Kasumi-1 (cell line): ENCODE measurements at places on chromosomes 3 and 15.
A peak's percentile ranks its signal among the peaks of the same experiment; 100 is the strongest.

DNA sequence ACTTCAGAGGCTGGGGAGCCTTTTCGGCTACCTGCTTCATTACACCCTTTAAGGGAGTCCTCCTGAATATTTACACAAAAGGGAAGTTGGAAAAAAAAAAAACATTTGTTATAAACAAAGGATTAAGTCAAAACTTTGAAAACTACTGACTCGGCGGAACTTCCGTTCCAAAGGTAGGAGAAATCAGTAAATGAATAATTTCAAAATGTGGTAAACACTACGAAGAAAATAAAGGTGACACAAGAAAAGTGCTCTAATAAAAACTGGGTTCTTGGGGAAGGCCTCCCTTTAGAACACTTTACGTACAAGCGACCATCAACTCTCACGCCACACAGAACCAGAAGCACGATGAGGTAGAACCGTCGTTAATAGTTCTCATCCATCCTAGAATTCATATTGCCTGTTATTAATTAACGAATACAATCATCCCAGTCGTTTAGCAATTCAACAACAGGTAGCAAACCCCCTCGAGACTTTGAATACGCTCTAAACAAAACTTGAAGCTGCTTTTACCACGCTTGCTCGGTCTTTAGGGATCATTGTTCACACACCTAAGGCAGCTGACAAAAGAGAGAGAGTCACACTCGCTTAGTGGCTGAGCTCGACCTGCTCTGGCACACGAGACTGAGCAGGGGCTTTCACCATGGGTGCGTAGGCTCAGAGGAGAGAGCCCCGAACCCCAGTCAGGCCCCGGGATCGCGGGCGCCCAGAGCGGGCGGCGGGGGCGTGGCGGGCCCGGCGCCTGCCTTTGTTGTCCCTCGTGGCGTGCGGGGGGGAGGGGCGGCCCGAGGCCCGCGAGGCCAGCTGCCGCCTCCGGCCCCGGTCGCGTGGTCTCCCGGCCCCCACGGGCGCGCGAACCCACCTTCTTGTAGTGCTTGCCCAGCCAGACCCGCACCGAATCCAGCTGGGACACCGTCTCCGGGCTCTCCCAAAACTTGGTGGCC is 680 bp downstream of the SMARCC1 start:
- peak; percentile 52 for DNase-seq

- no peak for DNase-seq
Measured at GRCh38 chr3:19596408-19596807, 337.6 kb downstream of the EFHB start.

- no peak for DNase-seq
Measured at GRCh38 chr3:72739531-72740466, 108.4 kb downstream of the SHQ1 start.

GRCh38 chr3:180626844-180627243 is 24.9 kb downstream of the TTC14 start:
- no peak for DNase-seq

DNA sequence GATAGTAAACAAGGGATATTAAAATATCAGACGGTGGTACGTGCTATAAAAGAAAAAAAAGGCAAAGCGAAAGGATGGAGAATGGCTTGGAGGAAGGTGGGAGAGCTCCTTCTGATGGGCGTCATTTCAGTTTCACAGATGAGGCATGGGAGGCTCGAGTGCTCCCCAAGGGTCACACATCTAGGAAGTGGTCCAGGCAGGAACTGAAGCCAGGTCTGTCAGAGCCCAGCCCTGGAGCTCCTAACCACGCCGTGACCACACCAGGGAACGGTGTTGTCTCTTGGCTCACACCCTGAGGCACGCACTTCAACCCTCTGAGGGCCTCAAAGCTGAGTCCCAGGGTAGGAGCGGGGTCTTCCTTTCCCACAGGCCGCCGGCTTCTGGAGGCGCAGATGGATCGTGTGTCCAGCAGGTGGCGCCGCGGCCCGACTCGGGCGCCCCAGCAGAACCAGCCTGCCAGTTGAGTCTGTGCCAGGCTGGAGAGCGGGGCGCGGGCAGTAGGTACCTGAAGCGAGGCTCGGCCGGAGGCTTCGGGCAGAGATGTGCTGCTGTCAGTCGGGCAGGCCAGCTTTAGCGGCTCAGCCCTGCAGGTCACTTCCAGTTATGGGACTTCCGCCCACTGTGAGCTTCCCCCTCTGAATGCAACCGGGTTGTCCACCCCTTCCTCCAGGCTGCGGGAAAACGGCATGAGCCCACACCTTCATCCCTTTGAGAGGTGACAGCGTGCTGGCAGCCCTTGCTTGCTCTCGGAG is 68.1 kb downstream of the SLC6A1 start:
- DNase-seq, result peak; percentile 52

- no peak for DNase-seq
Measured at GRCh38 chr3:123605789-123606234, 21.0 kb upstream of the HACD2 start.

DNA sequence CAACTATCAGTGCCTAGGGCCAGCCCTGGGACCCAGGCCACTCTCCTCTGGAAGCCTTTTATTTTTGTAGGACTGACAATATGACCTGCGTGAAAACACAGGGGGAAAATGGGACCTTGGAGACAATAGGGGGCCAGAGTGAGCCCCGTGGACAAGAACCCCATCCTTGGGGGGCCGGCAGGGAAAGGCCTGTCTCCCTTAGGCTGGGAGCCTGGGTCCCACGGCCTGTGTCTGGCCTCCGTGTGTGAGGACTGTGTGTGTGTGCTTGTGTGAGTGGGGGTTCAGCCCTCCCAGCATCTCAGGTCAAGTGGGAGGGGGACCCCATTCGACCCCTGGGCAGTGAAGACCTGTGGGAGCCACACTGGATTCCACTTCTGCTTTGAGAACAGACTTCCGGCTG is 53.3 kb downstream of the EXOG start:
- no peak for DNase-seq

- no peak for DNase-seq
Measured at GRCh38 chr3:4908433-4909156, 70.6 kb upstream of the BHLHE40 start.

- DNase-seq, result no peak
Measured at GRCh38 chr3:45914362-45915058, 28.2 kb downstream of the CCR9 start.

DNA sequence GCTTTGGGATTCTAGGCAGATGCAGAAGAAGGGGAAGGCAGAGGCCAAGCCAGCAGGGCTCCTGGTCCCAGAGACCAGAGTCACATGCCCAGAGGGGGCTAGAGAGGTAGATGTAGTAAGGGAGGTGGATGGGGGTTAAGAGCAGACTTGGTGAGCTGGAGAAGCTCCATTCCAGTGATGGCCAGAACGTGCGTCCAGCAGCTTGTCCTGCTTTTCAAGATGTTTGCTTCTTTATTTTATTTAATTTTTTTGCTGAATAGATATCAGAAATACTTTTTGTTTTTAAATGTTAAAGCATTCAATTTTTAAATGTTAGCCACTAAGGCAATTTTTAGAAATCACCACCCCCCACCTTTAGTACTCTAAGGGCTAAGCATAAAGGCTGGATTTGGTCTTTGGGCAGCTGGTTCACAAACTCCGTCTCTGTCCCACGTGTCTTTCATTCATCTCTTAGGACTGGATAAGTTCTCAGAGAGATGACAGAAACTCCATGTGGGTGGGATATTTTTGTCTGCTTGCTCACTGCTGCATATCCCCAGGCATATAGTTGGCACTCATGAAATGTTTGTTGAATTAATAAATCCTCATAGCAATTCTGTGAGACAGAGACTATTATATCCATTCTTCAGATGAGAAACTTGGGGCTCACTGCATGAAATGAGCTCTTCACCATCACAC is 6.7 kb downstream of the COLQ start:
- no peak for DNase-seq

- no peak for DNase-seq
Measured at GRCh38 chr3:27302891-27303290, 66.3 kb downstream of the NEK10 start.

DNA sequence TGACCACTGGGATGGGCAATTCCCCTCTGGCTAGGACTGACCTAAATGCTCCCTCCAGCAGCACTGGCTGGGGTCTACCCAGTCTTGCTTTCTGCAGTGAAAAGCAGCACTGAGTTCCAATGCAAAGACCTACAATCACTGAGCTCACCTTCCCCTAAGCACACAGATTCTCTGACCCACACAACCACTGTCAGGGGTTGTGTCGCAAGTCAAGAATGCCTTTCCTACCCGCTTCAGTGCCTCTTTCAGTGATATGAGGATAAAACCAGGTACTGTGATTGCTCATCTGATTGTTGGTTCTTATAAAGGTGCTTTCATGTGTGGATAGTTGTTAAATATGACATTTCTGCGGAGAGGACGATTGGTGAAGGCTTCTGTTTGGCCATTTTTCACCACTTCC is 345.6 kb downstream of the GAP43 start:
- DNase-seq, result no peak

DNA sequence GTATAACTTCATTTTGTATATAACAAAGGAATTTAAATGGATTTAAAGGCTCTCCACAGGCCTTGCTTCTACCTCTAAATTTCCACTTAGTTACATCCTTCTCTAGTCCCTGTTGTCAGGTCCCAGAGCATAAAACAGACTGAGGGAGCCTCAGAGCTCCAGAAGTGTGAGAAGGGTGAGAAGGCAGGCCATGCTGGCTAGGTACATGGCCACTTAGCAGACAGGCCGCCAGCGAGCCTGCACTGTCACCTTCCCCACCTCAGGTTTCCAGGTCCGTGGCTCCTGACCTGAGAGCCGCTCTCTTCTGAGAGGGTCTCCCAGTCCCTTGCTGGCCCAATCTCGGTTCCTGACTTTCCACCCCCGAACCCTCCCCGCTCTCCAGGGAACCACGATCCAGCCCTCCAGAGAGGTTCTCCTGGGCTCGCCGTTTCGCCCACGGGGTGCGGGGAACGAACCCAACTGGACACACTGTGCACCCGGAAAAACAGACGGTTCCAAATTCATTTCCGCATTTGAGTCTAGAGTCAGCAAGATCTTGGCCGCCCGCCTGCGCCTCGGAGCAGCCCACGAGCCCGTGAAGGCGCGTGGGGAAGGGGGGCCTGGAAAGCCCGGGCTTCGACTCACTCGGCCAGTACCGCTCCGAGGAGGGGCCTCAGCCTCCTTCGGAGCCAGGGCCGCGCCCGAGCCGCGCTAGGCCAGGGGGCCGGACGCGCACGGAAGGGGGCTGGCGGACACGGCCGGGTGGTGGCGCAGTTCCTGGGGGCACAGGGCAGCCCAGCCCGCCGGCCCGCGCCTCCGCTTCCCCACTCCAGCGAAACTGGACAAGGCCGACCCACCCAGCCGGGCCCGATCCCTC is 16.7 kb upstream of the SOX2 start:
- no peak for DNase-seq

DNA sequence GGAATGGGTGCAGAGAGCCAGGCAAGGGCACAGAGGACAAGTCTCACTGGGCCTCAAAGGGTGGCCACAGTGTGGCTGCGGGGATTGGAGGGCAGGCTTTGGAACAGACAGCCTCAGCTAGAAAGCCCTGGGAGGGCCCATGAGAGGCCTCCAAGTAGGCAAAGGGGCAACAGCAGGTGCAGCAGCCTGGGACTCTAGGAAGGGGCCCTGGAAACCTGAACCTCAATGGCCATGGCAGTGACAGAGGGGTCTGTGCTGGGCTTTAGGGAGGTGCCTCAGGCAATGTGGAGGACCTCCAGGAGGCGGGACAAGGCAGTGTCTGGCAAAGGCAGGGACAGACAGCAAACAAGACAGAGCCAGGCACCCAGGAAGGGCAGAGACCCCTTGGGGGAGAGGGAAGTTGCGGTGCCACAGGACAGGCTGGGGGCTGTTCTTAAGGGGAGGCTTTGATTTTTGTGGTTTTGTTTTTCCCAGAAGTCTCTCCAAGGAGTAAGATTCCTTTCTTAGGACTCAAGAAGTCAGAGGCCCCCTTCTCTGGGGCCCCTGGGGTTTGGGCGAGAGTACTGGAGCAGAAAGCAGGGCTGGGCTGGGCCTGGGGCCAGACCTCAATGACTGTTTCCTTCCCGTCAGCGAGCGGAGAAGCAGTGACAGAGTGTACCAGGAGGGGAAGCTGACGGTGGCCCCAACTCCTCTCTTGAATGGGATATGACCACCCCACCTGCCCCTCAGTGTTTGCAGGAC is 9.7 kb downstream of the STOML1 start:
- peak; percentile 88 for DNase-seq

DNA sequence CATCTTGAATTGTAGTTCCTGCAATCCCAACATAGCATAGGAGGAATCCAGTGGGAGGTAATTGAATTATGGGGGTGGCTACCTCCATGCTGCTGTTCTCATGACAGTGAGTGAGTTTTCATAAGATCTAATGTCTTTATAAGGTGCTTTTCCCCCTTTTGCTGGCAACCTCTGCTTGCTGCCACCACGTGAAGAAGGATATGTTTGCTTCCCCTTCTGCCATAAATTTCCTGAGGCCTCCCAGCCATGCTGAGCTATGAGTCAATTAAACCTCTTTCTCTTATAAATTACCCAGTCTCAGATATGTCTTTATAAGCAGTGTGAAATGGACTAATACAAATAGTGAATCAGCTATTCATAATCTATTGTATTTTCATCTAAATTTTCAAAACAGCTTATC is 537.3 kb downstream of the EPHA3 start:
- DNase-seq, result peak; percentile 4

DNA sequence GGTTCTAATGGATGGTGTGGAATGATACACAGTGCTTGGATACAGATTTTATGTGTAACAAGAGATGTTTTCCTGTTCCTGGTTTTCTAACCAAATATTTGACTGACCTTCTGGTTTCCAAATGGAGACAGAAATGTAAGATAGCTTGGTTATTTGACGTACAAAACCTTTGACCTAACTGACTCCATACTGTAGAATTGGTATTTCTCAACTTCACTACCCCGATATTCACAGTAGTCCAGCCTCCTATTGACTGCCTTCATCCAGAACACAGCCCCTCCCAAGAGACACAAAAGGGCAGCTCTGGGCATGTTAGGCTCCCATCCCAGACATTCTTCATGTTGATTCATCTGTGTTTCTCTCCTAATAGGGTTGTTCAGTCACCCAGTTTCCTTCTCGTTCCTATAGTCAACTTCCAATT is 33.4 kb downstream of the MYO1E start:
- DNase-seq, result no peak

DNA sequence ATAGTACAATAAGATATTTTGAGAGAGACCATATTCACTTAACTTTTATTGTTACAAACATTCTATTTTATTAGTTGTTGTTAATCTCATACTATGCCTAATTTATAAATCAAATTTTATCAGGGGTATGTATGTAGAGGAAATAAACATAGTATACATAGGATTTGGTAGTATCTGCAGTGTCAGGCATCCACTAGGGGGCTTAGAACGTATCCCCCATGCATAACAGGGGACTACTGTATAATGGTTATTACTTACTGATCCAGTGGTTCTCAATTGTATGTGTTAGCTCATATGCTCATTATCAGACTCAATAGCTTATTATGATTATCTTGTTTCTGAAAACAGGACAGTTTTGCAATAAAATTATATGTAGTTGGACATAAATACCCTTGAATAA is 27.6 kb downstream of the CMC1 start:
- DNase-seq, result peak; percentile 33

- no peak for DNase-seq
Measured at GRCh38 chr3:149736175-149736952, 15.9 kb downstream of the COMMD2 start.

DNA sequence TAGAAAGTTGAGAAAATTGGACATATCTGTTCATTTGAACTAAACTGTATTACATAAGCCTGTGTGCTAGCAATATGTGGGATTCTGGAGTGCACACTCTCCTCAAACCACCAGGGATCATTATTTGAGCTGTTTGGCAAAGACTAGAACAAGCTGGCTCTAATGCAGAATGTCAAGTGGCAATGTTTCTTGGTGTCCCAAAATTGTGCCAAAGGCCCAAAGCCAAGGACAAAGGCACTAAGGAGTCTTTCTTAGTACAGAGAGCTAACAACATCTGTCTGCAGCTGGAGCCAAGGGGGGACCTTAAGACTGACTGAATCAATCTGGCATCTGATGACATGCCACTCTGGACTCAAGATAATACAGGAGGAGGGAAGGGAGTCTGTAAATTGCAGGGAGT is 76.7 kb upstream of the STRIT1 start:
- no peak for DNase-seq
